Nucleus accumbens (tissue), 56 donors: ENCODE measurements at places on chromosomes 12 and 14.

DNA sequence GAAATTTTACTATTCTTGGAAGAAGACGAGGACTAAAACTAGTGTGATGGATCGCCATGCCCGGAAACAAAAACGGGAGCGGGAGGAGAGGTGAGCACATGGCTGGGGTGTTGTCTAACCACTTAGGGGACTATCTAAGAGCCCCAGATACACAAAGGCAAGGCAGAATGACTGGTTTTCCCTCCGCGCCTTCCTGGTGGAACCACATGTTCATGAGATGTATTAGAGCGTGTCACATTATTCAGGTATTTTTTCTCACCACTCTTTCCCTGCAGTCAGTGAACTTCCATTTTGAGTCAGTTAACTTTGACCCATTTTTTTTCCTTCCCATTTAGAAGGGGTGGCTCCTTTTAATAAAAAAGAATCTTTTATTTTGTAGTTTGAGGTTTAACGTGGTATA, 68.8 kb upstream of the TRAF3 start:
- no peak for DNase-seq

DNA sequence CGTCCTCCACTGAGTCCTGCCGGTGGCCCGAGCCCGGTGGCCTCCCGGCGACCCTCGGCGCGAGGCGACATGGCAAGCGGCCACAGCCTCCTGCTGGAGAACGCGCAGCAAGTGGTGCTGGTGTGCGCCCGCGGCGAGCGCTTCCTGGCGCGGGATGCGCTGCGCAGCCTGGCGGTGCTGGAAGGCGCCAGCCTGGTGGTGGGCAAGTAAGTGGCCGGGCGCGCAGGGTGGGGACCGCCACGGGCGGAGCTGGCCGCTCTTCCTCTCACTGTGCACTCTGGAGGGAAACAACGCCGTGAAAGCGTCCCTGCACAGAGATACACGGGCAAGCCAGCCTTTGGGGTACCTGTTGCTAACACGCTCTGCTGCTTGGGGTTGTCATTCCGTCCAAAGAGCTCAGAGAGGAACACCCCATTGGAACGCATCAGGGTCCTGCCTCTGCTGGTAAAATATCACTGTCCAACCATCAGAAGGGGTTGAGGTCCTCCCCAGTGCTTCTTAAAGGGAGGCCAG, at the start of gene AMDHD1:
Gene AMDHD1 (plus strand): TSS at position 2 of the 513 bp plus-strand sequence. CDS start 68 bp downstream, at position 70.
- DNase-seq: peak; percentile 77

- DNase-seq: no peak
These were observed 211.6 kb downstream of the DUSP6 start for GRCh38 chr12:89140602-89141238.

DNA sequence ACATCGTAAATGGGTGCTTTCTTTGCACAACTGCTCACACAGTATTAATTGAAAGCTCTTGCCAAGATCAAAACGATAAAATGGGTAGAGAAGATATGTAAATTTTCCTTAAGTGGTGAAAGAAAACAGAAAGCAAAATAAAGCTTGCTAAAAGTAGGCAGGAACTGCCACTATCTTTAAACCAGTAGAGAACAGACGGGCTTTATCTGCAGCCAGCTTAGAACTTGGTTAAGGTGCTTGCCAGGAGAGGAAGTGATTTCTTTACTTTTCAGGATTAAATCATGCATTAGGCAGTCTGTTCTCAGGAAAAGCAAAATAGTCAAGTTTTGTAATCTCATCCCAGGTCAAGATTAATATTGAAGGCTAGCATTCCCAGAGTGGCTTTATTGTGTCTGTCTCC, 56.9 kb upstream of the CCDC175 start:
- no peak for DNase-seq

- DNase-seq: no peak
These were observed 82.2 kb downstream of the PPP2R5C start for GRCh38 chr14:101843665-101844064.

- no peak for DNase-seq
These were observed 92.2 kb upstream of the ATF7IP start for GRCh38 chr12:14272956-14273912.

- no peak for DNase-seq
These were observed 7.4 kb downstream of the NKX2-1 start for GRCh38 chr14:36512585-36513003.

DNA sequence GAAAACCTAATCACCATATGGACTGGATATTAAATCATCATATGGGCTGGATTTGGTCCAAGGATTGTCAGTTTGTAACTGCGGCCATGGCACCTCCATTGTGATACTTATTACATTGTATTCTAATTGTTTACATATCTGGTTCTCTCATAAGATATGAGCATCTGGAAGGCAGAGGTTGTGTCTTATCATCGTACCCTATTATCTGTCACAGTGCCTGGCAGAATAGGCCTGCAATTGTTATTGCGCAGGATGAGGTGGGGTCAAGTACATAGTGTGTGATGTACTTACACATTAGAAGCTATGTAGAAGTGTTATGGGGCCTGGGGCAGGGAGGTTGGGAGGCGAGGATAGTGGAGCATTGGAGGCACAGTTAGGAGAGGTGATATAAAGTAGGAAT, 4.7 kb downstream of the IFT43 start:
- no peak for DNase-seq

DNA sequence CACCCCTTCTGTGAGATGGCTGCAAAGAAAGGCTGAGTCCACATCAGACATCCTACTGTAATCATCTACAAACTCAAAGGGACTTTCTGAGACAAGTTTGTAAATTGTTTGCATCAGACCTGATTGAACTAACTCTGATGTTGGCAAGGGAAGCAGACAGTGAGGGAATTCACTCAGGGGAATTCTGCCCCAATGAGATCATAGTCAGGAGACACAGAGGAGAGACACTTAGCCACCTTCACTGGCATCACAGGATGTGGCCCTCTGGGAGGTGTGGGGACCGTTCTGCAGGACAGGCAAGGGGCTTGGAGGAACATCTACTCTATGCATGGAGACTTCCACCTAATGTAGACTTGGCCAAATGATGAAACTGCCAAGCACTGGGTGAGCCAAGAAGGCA, 70.7 kb upstream of the DDX11 start:
- DNase-seq: no peak

DNA sequence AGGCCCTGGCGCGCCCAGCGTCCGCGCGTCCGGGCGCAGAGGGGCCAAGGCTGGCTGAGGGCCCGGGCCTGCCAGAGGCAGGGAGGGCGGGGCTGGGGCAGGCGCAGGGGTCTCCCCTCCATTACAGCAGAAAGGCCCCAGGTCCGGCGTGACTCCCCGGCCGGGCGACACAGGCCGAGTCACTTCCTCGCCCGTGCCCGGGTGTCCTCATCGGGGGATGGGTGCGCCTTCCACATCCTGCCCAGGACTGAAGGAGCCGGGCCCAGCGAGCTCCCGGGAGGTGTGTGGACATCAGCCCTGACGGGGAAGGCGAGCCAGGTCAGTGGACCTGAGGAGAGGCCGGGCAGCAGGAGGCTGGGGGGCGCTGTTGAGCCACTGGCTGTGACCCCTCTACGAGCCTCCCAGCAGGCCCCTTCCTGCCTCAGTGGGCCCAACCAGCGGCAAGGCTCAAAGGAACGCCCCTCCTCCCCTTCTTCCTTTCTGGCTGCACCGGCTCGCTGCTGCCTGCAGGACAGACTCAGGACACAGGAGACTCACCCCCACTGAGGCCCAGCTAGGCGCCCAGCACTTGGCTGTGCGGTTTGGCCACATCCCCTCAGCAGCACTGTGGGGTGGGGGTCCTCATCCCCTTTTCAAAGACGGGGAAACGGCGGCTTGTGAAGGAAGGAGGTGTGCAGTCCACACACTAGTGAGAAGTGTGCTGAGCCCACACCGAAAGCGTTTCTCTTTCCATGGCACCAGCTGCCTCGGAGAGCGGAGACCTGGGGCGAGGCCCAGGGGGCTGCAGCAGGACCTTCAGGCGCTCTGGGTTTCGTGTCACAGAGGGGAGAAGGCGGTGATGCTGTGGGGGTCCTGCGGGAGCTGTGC, 606 bp downstream of the TNFAIP2 start:
- DNase-seq: no peak

- no peak for DNase-seq
These were observed 220.3 kb upstream of the ARID2 start for GRCh38 chr12:45509187-45509586.

- DNase-seq: no peak
These were observed 1133.0 kb downstream of the VRK1 start for GRCh38 chr14:97930166-97930565.

- no peak for DNase-seq
These were observed 150.1 kb downstream of the SLC38A4 start for GRCh38 chr12:46675736-46676135.

DNA sequence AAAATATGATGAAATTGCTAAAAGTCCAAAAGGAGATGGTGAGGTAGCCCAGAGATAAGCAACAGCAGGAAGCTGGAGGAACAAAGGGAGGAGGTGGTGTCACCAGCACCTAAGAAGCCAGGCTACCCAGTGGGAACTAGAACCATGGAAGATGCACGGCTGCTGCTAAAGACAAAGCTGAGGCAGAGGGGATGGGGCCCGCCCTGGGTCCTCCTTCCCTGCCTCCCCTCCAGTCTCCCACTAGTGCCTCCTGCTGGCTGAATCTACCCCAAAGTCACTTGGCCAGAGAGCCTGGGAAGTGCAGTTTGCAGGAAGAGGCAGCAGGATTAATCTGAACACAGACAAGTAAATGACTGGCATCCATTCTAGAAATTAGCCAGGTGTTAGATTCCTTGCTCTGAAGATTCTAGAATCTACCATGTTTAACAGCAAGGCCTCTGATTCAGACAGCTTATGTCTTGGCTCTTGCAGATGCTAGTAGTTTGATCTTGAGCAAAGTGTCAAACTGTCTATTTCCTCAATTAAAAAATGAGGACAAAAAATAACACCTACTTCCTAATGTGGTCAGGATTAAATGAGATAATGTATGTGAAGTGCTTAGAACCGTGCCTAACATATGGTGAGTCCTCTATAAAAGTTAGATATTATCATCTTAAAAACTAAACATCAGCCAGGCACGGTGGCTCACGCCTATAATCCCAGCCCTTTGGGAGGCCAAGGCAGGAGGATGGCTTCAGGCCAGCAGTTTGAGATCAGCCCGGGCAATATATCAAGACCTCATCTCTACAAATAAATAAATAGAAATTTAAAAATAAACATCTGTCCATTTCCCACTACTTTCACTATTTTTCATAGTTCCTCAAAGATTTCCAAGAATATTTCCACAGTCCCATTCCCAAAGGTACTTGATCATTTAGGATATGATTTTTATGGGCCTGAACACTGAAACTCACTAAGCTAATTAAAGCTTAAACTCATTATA, 5.8 kb upstream of the LRP10 start:
- no peak for DNase-seq

DNA sequence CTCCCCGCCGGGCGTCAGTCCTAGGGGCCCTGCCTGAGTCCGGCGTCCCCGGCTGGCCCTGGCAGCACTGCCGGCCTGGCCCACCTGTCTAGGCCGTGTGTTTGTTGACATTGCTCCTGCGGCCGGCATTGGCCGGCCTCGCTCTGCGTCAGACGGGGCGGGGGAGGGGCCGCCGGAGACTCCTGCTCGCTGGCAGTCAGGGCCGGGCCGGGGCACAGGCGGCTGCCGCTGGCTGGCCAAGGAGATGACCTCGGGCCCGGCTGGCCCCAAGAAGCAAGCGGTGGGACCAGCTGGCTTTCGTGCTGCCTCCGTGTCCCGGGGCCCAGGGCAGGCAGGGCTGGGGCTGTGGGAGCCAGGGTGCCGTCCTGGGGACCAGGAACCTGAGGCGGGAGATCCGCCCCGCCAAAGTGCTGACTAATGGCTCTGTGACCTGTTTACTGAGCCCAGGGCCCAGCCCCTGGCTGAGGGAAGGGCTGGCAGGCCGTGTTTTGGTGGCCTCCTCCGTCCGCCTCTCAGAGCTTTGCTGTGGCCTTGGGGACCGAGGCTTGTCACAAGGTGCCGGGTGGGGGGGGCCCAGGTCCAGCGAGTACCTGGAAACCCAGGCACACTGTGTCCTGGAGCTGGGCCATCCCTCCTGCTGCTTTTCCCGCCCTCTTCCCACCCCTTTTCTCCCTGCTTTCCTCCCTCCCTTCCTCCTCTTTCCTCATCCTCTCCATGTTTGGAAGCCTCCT, 1.8 kb downstream of the ULK1 start:
- peak; percentile 78 for DNase-seq

- no peak for DNase-seq
These were observed 99.8 kb upstream of the RESF1 start for GRCh38 chr12:31859232-31859977.

DNA sequence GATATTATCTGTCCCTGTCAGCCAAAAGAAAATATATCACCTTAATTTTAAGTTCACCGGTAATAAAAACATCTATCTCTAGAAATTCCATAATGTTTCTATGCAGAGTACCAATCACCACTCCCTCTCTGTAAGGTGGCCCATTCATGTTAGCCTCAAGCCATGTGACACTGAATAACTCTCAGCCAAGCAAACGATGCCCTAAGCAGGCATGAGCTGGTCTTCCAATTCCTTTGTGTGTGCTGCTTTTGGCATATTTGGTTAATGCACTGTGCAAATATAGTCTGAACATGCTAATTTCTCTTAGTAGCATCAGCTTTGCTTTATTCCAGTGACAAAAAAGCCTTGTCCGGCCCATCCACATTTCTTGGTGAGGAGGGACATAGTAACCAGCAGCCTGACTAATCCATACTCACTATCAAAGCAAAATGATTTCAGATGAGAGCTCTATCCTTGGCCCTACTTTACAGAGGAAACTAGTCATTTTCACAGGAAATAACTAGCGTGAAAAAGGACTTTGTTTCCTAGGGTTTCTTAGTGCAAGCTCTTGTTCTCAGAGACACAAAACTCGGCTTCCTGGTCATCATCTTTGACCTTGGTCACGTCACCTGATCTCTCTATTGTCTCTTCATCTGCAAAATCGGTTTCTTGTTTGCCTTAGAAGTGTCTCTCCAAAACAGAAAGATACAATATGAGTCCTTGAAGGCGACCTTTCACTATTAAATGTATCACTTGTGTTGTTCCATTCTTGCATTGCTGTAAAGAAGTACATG, 59.2 kb upstream of the RTRAF start:
- DNase-seq: no peak

- no peak for DNase-seq
These were observed 38.3 kb downstream of the RPS6KA5 start for GRCh38 chr14:91021991-91022621.

- no peak for DNase-seq
These were observed 195.6 kb downstream of the TTC7B start for GRCh38 chr14:90620568-90621077.

- DNase-seq: no peak
These were observed 48.3 kb downstream of the NR1H4 start for GRCh38 chr12:100521958-100522357.

- no peak for DNase-seq
These were observed 89.0 kb downstream of the SH2B3 start for GRCh38 chr12:111494676-111495075.

GRCh38 chr12:65798918-65799317, 25.4 kb upstream of the HMGA2 start:
- DNase-seq: no peak

- DNase-seq: no peak
These were observed 579.2 kb downstream of the MED13L start for GRCh38 chr12:115698257-115698656.

GRCh38 chr12:23540572-23540971, 408.9 kb downstream of the SOX5 start:
- no peak for DNase-seq

GRCh38 chr12:25071366-25071765, 122.5 kb upstream of the BCAT1 start:
- DNase-seq: no peak

- no peak for DNase-seq
These were observed 1349.1 kb downstream of the TMEM121 start for GRCh38 chr14:106875503-106875902.

GRCh38 chr14:24108336-24108874, 6.2 kb upstream of the DCAF11 start:
- no peak for DNase-seq

- DNase-seq: no peak
These were observed 350.7 kb downstream of the RMST start for GRCh38 chr12:97813301-97813700.
